CD8-positive, alpha-beta memory T cell (primary cell): ENCODE measurements at places on chromosomes 7 and 10.

DNA sequence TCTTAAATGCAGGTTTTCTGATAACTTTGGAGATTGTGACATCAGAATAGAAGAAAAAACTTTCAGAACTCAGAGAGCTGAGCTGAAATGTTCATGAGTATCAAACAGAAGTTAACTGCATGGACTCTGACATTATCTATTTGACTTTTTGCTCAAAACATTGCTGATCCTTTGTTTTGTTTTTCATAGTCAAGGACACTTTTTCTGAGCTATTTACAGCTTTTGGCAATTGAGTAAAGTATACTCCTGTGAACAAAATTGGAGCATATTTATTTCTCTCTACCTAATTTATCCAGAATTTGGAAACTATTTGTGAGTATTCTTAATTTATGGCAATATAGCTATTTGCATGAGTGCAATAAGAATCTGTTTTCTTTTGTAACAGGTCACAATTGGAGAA, 11.1 kb downstream of the KCP start:
- no peak for DNase-seq

DNA sequence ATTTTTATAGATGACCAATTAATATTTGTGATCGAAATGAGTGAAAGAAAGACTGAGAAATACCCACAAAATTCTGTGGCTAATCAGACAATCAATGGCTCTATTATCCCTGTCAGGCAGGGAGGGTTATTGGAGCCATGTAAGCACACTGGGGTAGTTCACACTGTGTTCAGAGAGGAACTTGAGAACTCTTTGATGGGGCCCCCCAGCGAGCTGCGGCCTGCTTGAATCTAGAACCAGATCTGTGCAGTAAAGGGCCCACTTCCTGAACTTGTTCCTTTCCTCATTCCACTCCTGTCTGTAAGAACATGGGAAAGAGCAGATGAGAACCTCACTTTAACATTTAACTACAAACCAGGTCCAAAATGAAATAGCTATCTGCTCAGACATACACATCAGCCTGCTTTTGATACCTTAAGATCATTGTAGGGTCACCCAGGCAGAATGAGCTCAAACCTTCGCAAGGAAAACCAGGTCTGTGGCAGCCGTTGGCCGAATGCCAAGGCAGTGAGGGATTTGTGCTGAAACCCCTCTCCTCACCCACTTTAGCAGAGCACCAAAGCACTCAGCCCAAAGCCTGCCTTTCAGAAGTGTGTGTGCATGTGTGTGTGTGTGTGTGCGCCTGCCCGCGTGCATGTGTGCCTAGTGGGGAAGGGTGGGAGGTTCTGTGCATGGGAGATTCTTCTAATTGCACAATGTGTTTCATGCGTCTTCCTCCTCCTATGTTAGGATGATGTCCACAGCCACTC, 365.6 kb upstream of the MGMT start:
- no peak for DNase-seq

DNA sequence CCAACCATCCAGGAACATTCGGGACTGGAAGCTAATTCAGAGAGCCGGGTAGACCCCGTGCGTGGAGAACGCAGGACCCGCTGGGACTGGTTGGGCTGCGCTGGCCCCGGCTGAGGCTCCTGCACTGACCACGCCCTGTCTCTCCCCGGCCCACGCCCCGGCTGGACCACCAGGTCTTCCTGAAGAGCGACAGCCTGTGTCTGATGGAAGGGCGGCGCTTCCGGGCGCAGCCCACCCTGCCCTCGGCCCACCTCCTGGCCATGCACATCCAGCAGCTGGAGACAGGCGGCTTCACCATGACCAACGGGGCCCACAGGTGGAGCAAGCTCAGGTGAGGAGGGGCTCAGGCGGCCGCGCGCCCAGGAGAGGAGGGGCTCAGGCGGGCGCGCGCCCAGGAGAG, 10.2 kb upstream of the UTF1 start:
- no peak for DNase-seq

DNA sequence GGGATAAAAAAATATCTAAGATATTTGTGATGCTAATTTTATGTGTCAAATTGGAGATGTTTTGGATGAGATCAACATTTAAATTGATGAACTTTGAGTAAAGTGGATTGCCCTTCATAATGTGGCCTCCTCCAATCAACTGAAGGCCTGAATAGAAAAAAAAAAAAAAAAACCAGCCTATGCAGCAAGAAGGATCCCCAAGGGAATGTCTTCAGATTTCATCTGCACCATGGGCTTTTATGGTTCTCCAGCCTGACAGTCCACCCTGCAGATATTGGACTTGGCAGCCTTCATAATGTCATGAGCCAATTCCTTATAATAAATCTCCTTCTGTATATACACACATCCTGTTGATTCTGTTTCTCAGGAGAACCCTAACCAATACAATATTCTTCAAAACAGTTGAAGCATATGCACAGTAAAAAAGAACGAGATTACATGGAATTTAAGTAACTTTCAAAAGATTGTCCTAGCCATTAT, 316.9 kb upstream of the PLXDC2 start:
- DNase-seq, result no peak

DNA sequence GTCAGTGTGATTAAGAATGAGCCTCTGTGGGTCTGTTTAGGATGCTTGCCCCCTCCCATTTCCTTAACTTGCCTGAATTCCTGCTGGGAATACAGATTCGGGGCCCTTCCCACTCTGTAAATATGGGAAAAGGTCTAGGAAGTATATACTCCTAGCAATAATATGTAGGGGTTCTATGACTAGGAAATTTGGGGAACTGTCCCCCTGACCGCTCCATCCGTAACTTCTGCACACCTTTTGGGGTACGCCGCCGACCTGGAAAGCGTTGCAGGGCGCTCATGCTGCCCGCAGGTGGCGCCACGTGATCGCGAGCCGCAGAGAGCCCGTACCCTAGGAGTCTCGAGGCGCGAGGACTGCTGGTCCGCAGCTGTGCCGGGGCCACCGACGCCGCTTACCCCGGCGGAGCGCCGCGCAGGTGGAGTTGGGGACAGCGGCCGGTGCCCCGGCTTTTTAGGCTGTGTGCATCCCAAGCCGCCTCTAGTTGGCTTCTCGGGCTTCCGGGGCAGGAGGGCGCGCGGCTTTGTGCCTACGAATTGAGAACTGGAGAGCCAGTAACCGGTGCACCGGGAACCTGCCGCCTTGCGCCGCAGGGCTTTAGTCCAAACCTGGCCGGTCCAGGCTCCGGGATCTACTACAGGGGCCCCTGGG, 656 bp upstream of the CNNM2 start:
- peak; percentile 79 for DNase-seq

DNA sequence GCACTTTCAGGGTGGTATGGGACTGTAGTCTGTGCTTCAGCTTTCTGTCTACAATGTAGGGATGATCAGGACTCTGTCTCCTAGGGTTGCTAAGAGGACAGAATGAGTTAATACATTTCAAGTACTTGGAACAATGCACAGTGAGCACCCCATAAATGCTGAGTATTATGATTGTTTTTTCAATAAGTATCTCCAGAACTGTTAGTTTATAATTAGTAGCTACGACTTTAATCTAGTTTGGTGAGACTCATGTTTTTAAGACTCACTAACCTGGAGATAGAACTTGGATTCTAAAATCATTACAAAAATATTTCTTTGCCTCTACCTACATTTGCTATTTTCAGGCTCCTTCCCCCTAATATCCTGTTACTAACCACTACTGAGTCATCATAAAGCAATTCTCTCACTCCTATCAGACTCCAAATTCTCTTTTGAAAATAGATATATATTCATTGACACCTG, 95.3 kb downstream of the CPED1 start:
- no peak for DNase-seq

- DNase-seq, result no peak
These were observed 130.5 kb downstream of the CUX1 start for GRCh38 chr7:101947899-101948298.

- no peak for DNase-seq
These were observed 160.4 kb downstream of the RPS24 start for GRCh38 chr10:78194050-78194449.

DNA sequence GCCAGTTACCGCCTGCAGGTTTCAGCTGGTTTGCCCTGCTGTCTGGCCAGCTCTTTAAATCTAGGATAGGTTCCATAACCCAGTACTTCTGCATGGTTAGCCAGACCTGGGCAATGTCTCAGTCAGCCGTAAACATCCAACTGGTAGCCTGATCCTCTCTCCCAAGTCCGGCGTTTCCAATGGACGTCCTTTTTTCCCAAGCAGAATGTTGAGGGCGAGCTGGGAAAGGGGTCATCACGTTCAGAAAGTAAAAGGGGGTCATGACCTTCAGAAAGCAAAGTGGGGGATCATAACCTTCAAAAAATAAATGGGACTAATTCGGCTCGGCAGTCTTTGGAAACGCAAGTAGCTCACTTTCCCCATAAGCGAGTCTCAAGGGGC, 430 bp downstream of the PON3 start:
- no peak for DNase-seq

DNA sequence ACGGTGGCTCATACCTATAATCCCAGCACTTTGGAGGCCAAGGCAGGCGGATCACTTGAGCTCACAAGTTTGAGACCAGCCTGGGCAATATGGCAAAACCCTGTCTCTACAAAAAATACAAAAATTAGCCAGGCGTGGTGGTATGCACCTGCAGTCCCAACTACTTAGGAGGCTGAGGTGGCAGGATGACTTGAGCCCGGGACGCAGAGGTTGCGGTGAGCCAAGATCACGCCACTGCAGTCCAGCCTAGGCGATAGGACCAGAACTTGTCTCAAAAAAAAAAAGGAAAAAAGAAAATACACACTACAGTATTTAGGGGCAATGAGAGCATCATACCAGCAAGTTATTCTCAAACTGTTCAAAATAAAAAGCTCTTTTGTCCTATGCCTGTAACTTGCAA, 59.5 kb downstream of the ABI1 start:
- DNase-seq, result no peak

DNA sequence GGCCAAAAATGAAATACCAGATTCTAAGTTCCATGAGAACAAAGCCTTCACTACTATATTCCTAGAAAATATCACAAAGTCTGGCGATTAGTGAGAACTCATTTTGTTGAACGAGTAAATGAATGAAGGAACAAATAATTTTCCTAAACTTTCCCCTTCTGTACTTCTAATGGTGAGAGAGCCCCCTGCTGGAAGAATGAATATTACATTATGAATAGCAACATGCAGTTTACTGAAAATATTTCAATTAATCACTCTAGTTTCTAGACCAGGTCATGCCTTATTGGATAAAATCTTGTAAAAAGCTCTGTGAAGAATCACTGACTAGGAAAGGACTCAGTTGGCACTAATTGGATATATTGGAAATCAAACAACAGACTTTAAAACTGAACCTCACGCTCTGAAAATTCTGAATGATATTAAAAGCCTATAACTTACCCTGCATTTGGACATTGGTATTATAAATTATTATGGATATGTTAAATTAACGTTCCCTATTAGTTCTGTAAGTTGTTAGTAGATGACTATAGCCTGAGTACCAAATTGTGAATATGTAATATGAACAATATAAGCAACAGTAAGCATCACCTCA, 32.4 kb upstream of the MTPN start:
- DNase-seq, result peak; percentile 22

- DNase-seq, result no peak
These were observed 123.9 kb upstream of the ZMIZ1 start for GRCh38 chr10:78944723-78945312.

DNA sequence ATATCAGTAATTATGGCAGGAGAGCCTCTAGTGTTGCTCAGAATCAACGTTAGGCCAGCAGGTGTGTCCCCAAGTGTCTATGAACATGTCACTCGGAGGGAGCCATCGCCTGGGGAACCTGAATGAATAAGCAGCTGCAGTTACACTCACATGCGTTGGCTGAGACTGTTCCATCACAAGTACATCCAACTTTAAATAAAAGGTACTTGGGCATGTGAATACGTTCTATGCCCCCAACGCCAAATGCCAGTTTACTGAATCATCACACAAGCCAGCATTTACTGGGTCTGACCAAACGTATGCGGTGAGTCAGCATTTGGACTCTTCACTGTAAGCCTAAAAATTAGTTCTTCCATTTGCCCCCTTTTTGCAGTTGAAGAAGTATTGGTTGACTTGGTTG, 207.6 kb upstream of the PLXNA4 start:
- no peak for DNase-seq

DNA sequence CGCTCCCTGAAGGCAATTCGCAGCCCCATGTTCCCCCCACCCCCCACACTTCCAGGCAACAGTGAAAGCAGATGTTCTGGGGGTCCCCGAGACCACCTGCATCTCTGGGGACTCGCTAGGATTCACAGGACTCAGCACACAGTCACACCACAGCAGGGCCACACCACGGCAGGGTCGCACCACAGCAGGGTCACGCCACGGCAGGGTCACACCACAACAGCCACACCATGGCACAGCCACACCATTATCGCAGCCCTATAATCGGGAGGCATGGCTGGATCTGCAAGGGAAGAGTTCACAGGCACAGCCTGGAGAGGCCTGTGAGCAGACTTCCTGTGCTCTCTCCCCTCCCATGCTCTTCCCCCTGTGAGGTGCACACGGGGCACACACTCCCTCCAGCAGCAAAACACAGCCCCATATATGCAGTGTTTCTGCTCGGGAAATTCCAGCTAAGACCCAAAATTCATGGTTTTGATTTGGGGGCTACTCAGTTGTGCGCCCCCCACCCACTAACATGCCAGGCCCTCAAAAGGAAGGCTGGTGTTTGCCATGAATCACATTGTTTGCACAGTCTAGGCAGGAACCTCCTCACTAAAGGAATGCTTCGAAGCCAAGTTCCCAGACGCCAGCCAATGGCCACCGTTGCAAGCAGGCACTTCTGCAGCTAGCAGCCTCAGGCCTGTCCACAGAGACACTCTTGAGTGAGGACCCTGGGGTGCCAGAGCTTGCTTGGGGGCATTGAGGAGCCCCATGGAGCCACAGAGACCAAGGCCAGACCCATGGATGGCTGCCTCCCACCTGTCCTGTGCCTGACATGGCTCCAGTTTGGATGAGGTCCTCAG, 7.0 kb upstream of the DPYSL4 start:
- no peak for DNase-seq
